ENCODE measurements at places on chromosomes 16 and 17. TPM values are rescaled to one million over a fixed set of nuclear protein-coding genes. Genes with fewer than 3 reads are reported as not detected.

The PRSS33 gene
- polyA plus RNA-seq: 4.0 TPM

The CFAP119 gene
- 1.0 TPM for polyA plus RNA-seq

The SDF2 gene
- polyA plus RNA-seq: 101 TPM

The IGSF6 gene
- 5.3 TPM for polyA plus RNA-seq

The TMEM238L gene
- polyA plus RNA-seq: not detected

The DYNC1LI2 gene
- polyA plus RNA-seq: 16.6 TPM

The DPEP2NB gene
- polyA plus RNA-seq: not detected

GRCh38 chr16:4411684-4412083 lies 4.7 kb downstream of the CORO7 start:
- H3K27ac ChIP-seq: no peak overlapping the region
- no peak for DNase-seq
- peaks cover 6% of the 10 kb centered on the region for H3K36me3 ChIP-seq

Measured in immature natural killer cell (primary cell).